ENCODE measurements at places on chromosomes 4 and X. TPM values are rescaled to one million over a fixed set of nuclear protein-coding genes. Genes with fewer than 3 reads are reported as not detected.

The ZBTB49 gene
- 3.9 TPM for total RNA-seq

The USP26 gene
- not detected for total RNA-seq

The SRPX2 gene
- 97.8 TPM for total RNA-seq

The PDZD4 gene
- total RNA-seq: not detected

The ABCG2 gene
- total RNA-seq: 4.9 TPM

The HGFAC gene
- 0.91 TPM for total RNA-seq

Measured in epithelial cell of umbilical artery (primary cell).